ENCODE measurements at places on chromosomes 3 and 15.

DNA sequence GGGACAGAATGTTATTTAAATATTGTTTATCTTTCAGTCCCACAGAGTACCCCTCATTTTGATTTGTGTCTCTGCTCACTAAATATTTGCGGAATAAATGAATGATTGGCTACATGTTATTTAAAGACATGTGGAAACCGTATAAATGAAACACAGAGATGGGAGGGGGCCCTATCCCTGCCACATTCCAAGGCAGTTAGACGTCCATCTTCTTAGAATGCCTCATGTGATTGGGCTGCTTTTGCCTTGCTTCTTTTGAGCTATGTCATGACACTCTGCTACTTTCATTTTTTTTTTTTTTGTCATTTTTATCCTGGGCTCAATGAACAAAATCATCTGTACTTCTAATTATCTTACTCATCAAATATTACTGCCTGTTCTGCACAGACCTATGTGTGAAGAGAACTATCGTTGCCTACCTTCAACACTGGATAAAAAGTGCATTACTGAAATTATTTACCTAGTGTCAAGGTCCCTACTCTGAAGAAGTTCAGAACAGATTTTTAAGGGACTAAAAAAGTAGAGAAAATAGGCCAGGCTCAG lies 83.9 kb upstream of the FAM98B start:
- DNase-seq, result no peak

DNA sequence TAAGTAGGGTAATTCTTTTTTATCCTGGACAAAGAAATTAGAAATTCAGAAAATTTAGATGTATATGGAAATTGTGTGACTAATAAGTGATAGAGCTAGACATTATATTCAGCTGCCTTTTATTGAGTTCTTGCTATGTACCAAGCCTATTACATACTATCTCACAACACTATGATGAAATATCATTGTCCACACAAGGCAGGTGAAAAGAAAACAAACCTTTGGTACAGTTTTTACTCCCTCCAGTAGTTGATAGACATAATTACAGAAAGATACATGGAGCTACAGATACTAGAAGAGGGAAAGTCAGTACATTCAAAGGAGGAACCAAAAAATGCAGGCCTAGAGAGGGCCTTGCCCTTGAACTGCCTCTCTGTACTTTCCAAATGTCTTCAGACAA lies 4.8 kb downstream of the IQCH start:
- DNase-seq, result no peak

- DNase-seq, result no peak
Observed at GRCh38 chr3:117281371-117281770, 571.8 kb downstream of the TUSC7 start.

DNA sequence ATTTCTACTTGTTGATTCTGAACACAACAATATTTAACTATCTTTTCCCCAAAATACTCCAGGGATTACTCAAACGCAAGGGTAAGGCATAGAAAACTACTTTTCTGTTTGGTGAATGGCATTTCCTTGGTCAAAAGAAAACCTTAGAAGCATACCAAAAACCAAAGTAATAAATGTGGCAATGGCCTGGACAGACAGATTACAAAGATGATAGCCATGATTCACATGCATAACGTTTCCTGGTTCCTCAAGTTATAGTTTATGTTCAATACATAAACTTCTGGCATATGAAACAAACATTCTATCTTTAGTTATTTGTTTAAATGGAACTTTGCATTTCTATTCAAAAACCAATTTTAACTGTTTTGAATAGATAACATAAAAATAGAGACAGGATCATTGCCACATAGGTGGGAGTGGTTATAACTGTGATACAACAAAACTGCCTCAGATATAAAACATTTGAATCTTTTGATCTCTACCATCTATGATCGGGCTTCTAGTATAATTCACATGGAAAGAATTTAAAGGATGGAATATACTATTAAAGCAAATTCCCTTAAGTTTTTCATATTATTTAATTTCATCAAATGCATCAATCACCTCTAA lies 32.1 kb downstream of the FOXP1 start:
- DNase-seq, result no peak

DNA sequence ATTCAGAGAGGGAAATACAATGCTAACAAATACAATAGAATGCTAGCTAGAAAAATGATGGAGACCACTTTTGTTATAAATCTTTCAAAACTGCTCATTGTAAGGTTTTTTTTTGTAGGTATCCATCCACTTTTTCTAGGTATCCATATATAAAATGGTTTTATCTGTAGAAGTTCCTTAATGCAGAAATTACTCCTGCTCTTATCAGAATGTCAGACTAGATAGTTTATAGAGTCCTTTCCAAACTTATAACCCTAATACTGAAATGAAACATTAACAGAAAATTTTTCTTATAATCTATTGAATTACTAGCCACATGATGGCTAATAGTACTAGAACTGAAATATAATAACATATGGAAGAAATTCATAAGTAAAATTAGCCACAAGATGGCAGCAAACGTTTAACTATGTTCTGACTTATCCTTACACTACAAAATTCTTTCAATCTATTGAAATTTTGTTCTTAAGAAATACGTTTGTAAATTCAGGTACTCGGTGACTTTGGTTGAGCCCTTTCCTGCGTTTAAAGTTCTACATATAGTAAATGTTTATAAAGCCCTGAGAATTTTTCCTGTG lies 58.5 kb downstream of the ECT2 start:
- DNase-seq, result no peak

GRCh38 chr15:44081026-44082013 lies 113.8 kb downstream of the FRMD5 start:
- DNase-seq, result no peak

GRCh38 chr3:130692455-130692854 lies 54.2 kb downstream of the PIK3R4 start:
- no peak for DNase-seq

GRCh38 chr3:122350814-122351418 lies 25.9 kb downstream of the CSTA start:
- no peak for DNase-seq

- no peak for DNase-seq
Observed at GRCh38 chr15:76336254-76337058, at the start of gene ISL2. TSS of gene ISL2 (plus strand) at chr15:76336773. CDS start at chr15:76336884, 111 bp downstream.

- no peak for DNase-seq
Observed at GRCh38 chr3:127289706-127290575, 2.1 kb upstream of the PRR20G start.

DNA sequence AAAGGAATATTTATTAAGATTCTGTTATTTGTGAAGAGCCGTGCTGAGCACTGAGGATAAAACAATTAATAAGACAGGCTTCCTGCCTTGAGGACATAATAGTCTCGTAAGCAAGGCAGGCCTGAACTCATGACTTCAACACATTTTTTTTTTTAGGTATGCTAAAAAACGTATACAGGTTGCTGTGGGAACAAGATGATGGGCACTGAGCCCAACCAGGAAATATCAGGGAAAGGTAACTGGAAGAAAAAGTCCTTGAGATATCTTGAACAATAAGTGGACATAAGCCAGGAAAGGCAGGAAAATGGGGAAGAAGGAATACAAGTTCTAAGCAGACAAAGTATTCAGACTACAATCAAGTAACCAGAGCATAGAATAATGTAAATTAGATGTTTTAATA lies 26.1 kb downstream of the CERS3 start:
- DNase-seq, result no peak

Measured in suprapubic skin (tissue), 4 donors.